Activated CD8-positive, alpha-beta T cell treated with anti-CD3 and anti-CD28 coated beads, Interleukin-2, amount 10 ng/mL, durations not matched to agents 7 days and 5 days (primary cell): ENCODE measurements at places on chromosomes 12 and 14. TPM values are rescaled to one million over a fixed set of nuclear protein-coding genes. Genes with fewer than 3 reads are reported as not detected.
A peak's percentile ranks its signal among the peaks of the same experiment; 100 is the strongest.

Gene RECQL
- total RNA-seq = 92.6 TPM

Gene ABCC9
- not detected for total RNA-seq

Gene GYS2
- not detected for total RNA-seq

Gene BHLHE41
- not detected for total RNA-seq

Gene RASSF8
- 1.0 TPM for total RNA-seq

Gene LRRIQ1
- total RNA-seq = not detected

Gene KCNC2
- total RNA-seq = not detected

Gene RPGRIP1
- total RNA-seq = not detected

Gene ACOT6
- not detected for total RNA-seq

Gene BBOF1
- total RNA-seq = 1.3 TPM

Gene DLK1
- not detected for total RNA-seq

DNA sequence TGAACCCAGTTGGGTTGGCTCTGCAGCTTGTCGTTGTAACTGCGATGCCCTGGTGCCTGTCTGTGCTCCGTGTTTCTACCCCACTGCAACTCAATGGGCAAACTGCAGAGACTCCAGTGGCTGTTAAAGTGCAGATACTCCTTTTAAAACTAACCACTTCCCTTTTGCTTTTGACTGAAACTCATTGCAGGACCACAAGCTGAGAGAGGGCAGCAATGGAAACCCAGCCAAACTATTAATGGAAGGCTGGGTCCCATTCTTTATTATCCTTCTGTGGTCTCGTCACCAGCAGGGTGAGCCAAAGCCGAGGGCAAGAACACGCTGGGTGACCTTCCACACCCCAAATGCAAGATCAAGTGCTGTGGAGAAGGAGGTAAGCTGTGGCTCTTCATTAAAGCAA lies 910.4 kb downstream of the VRK1 start:
- DNase-seq = peak; percentile 66

- no peak for DNase-seq
Observed at GRCh38 chr12:3207858-3208257, 130.7 kb downstream of the TSPAN9 start.

GRCh38 chr12:108321688-108322087 lies 17.4 kb downstream of the CMKLR1 start:
- no peak for DNase-seq

- DNase-seq = no peak
Observed at GRCh38 chr12:3761116-3761735, 8.3 kb upstream of the CRACR2A start.

GRCh38 chr12:51692016-51692415 lies 101.0 kb downstream of the SCN8A start:
- DNase-seq = no peak

DNA sequence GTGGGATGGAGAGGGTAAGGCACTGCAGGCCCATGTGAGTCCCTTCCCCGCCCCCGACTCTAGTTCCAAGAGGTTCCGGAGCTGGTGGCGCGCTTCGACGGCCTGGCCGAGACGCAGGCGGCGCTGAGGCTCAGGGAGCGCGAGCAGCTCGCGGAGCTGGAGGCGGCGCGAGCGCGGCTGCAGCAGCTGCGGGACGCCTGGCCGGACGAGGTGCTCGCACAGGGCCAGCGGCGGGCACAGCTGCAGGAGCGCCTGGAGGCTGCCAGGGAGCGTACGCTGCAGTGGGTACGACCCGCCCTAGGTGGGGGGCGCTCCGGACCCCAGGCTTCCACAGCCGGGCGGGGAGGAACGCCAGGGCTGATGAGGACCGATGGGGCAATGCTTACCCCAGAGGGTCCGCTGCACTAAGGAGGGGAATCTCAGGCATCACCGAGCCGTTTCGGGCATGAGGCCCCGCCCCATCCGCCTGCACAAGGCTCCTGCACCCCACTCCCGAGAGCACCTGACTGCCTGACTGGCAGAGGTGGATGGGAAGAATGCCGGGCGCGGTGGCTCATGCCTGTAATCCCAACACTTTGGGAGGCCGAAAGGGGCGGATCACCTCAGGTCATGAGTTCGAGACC lies 4.9 kb downstream of the CFAP73 start:
- DNase-seq = peak; percentile 32

DNA sequence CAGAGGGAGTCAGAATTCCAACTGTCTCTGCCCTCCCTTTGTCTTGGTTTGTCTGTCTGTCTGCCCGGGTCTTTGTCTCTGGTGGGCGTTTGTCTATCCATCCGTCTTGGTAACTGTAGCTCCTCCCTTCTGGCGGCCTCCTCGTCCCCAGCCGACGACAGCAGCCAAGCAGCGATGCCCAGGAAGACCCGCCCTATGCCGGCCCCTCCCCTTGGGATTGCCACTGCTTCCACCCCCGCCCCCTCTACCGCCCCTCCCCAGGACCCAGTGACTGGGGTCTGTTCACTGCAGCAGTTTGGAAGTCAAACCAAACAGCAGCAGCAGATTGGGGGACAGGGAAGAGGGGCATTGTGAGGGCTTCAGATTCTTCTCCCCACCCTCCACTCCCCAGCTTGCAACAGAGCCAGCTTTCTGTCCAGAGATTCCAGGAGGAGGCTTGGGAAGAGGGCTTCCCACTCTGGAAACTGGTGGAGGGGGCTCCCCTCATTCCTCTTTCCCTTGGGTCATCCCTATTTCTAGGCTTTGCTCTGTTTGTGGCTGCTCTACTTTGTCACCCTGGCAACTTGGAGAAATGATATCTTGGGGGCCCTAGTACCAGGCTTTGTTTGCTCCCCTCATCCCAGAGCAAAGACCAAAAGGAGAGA lies 2.4 kb upstream of the RARG start:
- DNase-seq = no peak

GRCh38 chr12:121534495-121535148 lies 46.2 kb downstream of the KDM2B start:
- peak; percentile 51 for DNase-seq

DNA sequence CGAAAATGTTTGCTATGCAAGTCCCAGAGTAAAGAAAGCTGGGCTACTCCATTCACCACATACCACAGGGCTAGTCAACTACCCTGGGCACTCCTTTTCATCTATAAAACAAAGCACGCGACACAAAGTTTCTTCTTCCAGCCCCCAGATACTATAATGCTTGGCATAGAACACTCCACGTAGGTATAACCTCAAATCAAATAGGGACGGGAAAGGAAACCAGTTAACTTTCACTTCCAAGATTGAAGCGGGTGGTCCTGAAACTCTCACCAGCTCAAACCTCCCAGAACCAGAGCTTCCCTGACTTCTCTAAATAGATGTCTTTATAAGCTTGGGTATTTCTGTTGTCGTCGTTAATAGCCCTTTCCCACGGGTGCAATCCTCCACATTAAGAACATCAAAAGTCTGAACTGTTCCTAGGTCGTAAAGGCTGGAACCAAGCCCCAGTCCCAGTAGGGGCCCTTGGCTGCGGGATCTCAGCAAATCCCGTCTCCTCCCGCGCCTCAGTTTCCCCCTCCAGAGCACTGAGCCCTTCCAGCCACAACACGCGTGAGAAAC lies 647 bp downstream of the LGMN start:
- no peak for DNase-seq

- DNase-seq = no peak
Observed at GRCh38 chr14:104784218-104784568, 11.4 kb downstream of the AKT1 start.

GRCh38 chr12:76786986-76787385 lies 23.1 kb downstream of the ZDHHC17 start:
- no peak for DNase-seq

- DNase-seq = no peak
Observed at GRCh38 chr12:77608271-77608824, 222.3 kb upstream of the NAV3 start.

DNA sequence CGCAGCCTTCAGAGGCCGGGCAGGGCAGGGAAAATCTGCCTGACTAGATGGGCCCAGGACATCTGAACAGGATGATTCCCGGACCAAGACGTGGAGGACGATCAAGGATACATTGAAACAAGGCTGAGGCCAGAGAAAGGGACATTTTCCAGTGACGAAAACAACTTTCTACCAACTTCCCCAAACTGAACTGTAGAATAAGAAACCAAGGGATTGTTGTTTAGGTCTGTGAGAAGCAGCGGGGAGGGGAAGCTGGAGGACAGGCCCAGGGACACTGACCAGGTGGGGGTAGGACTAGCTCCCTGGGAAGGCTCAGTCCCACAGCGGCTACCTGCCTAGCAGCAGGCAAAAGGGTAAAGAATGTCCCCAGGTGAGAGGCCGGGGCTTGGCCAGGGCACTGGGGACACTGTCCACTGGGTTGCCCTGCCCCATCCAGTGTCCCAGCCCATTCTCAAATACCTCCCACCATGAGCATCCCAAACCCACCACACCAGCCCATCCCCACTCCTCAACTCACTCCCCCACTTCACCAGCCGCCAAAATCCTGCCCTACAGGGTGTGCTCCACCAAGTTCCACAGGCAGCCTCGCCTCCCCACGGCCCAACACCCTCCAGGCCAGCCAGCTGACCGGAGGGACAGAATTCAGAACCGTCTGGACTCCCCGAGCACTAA lies 995 bp downstream of the TNFRSF1A start:
- no peak for DNase-seq

- DNase-seq = no peak
Observed at GRCh38 chr12:14665354-14666348, 30.7 kb downstream of the GUCY2C start.

DNA sequence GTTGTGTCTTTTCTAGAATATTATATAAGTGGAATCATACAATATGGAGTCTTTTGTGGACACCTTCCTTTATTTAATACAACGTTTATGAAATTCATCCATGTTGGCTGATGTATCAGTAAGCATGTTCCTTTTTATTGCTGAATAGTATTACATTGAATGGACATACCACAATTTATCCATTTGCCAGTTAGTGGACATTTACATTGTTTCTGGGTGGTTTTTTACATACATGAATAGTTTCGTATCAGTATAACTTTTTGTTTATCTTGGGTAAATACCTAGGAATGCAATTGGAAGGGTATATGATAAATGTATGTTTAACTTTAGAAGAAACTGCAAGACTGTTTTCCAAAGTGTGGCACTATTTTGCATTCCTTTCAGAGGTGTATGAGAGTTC lies 23.1 kb downstream of the IQSEC3 start:
- DNase-seq = no peak

- DNase-seq = no peak
Observed at GRCh38 chr12:56146492-56147460, 5.6 kb upstream of the MYL6B start.

DNA sequence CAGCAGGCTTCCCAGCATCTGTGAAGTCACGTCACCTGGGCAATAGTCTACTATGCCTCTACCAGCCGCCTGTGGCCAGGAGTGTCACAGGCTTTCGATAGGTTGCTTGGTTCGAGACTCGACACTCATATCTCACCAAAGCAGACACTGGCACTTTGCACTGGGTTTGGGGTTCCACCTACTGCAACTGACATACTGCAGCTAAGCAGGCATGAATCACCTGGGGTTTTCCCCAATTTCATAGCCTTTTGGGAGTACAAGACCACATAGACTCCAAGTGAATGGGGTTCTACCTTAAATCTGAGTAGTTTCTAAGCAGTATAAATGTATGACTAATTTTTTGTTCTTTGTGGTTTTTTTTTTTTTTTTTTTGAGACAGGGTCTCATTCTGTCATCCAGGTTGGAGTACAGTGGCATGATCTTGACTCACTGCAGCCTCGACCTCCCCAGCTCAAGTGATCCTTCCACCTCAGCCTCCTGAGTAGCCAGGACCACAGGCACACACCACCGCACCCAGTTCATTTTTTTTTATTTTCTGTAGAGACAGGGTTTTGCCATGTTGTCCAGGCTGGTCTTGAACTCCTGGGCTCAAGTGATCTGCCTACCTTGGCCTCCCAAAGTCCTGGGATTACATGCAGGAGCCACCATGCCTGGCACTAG lies 32.1 kb downstream of the DMAC2L start:
- peak; percentile 45 for DNase-seq

- DNase-seq = no peak
Observed at GRCh38 chr12:113748707-113749432, 217.3 kb downstream of the RBM19 start.

DNA sequence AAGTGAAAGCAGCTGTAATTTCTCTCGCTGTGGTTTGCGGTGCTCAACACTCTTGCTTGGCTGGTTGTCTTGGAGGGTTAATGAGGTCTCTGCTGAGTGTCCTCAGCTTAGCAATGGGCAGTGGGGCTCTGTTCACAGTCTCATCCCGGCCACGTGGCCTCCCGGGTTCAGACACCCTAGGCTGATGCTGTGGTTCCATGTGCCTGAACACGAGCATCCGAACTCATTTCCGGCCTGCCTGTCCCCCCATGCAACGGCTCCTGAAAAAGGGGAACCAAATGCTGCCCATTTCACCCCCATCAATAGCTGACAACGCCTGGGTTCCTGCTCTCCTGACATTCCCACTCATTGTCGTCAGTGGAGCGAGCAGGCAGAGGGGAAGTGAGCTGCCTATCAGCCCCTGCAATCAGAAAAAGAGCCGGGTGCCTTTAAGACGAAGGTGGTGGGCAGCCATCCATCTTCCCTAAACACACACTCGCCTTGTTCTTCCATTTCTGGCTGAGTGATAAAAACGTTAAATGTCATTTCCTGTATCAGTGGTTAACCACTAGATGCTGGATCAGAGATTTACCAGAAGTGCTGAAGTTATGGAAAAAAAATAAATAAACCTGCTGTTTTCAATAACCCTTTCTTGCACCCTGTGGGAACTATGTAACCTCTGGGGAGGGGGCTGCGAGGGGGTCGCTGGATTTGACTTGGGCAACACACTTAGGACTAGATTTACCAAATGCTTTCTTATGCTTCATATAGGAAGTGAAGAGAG lies 60.3 kb upstream of the BCL2L14 start:
- peak; percentile 76 for DNase-seq

DNA sequence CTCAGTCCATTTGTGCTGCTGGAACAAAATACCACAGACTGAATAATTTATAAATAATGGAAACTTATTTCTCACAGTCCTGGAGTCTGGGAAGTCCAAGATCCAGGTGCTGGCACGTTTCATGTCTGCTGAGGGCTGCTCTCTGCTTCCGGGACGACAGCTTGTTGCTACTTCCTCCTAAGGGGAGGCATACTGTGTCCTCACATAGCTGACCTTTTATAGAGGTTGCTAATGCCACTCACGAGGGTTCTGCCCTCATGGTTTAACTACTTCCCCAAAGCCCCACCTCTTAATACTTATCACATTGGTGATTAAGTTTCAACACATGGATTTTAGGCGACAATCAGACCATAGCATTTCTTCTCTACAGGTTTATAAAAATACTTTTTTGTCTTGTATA lies 411.1 kb downstream of the NRXN3 start:
- DNase-seq = no peak

GRCh38 chr12:44775901-44776300 lies 100.2 kb downstream of the NELL2 start:
- no peak for DNase-seq

- no peak for DNase-seq
Observed at GRCh38 chr14:87955501-87955900, 37.5 kb downstream of the GALC start.

- no peak for DNase-seq
Observed at GRCh38 chr12:124004233-124004875, 31.3 kb downstream of the ZNF664 start.

- DNase-seq = no peak
Observed at GRCh38 chr14:81571437-81571836, 37.8 kb upstream of the SEL1L start.
